ENCODE measurements at places on chromosomes 6 and 20. TPM values are rescaled to one million over a fixed set of nuclear protein-coding genes. Genes with fewer than 3 reads are reported as not detected.

The TBXT gene
- not detected for total RNA-seq

The SOBP gene
- 3.9 TPM for total RNA-seq

The SRSF3 gene
- total RNA-seq, result 438 TPM

The MCHR2 gene
- total RNA-seq, result not detected

The RIPPLY2 gene
- not detected for total RNA-seq

The APOM gene
- 0.65 TPM for total RNA-seq

The CEP57L1 gene
- total RNA-seq, result 22.8 TPM

The GJA1 gene
- 435 TPM for total RNA-seq

The SLC22A23 gene
- 29.7 TPM for total RNA-seq

The RNF217 gene
- 24.2 TPM for total RNA-seq

Measured in vein endothelial cell (primary cell).